ENCODE measurements at places on chromosomes 13 and 19. TPM values are rescaled to one million over a fixed set of nuclear protein-coding genes. Genes with fewer than 3 reads are reported as not detected.

GRCh38 chr13:106473154-106473553 lies 62.3 kb downstream of the EFNB2 start:
- no peak for DNase-seq

- DNase-seq, result no peak
Measured at GRCh38 chr13:33180122-33180804, 105.3 kb downstream of the STARD13 start.

DNA sequence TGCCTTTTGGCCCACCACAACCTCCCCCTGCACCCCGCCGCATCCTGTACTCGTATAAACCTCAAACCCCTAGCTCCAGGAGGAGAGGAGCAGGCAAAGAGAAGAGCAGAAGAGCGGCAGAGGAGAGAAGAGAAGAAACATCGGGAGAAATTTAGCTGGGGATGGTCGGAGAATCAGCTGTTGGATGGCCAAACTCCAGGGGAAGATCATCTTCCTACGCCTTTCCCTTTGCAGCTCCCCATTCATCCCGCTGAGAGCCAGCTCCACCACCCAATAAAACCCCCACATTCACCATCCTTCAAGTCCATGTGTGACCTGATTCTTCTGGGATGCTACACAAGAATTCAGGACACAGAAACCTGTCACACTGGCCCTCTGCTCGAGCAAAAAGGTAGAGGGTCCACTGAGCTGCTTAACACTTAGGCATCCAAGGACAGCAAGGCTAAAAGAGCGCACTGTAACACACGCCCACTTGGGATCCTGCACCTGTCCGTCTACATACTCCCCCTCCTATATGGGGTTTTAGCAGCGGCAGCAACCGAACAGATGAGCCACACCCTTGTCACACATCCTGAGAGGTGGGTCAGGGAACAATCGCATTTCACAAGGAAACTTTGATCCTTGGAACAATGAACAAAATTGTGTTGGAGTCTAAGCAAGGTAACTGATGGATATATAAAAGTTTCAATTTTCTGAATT lies 51.6 kb upstream of the MIR17HG start:
- DNase-seq, result no peak

DNA sequence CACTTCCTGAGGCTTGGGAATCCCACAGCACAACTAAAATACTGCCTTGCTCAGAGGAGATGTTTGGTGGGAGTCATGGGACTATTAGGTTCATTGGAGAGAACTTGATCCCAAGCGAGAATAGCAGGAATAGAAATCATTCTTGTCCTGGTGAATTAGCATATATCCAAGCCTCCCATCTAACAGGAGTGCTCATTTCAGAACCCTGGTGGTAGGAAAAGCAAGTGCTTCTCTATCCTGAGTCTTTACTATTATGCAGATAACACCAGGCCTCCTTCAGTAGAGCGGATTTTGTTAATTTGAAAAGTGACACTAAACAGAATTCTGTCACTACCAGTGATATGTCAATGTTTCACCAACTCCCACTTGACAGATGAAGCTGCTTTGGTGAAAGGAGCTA lies 199.5 kb downstream of the ATP8A2 start:
- DNase-seq, result no peak

DNA sequence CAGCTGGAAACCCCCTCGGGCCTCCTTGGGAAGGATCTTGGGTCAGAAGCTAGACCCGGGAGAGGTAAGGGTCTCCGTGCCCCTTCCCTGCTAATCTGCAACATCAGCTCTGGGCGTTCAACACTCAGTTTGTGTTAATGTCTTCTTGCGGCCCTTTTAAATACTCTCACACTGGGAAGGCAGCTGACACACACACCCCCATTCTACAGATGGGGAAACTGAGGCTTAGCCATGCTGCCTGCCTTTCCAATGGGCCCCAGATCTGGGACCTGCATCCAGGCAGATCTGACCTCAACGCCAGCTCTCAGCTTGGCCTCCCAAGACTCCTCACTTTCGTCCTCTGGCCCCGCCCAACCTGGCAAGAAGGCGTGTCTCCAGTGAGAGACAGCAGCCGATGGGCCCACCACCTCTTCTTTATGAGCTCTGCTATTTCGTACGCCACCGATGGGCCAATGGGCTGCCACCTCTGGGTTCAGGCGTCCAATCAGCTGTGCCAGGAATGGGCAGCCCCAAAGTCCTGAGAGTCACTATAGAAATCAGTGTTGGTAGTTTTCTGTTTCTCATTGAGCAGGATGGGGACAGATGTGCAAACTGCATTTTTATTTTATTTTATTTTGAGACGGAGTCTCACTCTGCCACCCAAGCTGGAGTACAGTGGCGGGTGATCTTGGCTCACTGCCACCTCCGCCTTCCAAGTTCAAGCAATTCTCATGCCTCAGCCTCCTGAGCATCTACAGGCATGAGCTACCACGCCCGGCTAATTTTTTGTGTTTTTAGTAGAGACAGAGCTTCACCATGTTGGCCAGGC lies 43.8 kb downstream of the DNM2 start:
- no peak for DNase-seq

ZNF44 gene
- 30.4 TPM for total RNA-seq

GRCh38 chr19:7550169-7550770 lies 14.8 kb downstream of the PNPLA6 start:
- no peak for DNase-seq

GRCh38 chr13:79481685-79482052 lies 714 bp downstream of the NDFIP2 start:
- peak; percentile 45 for DNase-seq

- no peak for DNase-seq
Measured at GRCh38 chr19:15427350-15427700, 8.5 kb upstream of the AKAP8L start.

ZNF730 gene
- total RNA-seq, result not detected

- DNase-seq, result no peak
Measured at GRCh38 chr13:95352486-95352885, 51.2 kb upstream of the ABCC4 start.

SCGB2B2 gene
- total RNA-seq, result 0.30 TPM

- DNase-seq, result no peak
Measured at GRCh38 chr19:35042056-35042730, 672 bp downstream of the HPN start.

ZNF208 gene
- total RNA-seq, result 2.9 TPM

DNA sequence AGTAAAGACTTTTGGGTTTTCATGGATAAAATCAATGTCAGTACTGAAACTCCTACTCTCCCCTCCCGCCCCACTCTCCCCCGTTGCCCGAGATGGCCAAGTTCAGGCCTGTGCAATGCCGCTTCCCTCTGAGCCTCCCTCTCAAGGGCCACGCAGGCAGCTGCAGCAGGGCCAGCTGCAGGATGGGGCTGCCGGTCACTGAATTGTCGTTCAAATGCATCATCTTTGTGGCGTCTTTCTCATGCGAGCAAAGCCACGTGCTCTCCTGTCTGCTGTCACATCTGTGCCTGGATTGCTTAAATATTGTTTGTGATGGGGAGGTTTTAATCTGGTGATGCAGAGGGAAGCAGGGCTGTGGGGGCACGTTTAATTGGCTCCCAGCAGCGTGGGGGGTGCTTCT lies 26.6 kb downstream of the SHISA2 start:
- DNase-seq, result no peak

GRCh38 chr13:24706886-24707585 lies 26.8 kb downstream of the ATP12A start:
- DNase-seq, result no peak

GRCh38 chr19:1248786-1249297 lies 459 bp downstream of the MIDN start:
- DNase-seq, result peak; percentile 88

PCSK4 gene
- total RNA-seq, result 5.2 TPM

- no peak for DNase-seq
Measured at GRCh38 chr13:46369506-46370277, 17.4 kb downstream of the RUBCNL start.

ZNF358 gene
- total RNA-seq, result 5.2 TPM

TTC9B gene
- total RNA-seq, result not detected

- DNase-seq, result no peak
Measured at GRCh38 chr13:104461049-104461448, 1394.8 kb upstream of the SLC10A2 start.

DNA sequence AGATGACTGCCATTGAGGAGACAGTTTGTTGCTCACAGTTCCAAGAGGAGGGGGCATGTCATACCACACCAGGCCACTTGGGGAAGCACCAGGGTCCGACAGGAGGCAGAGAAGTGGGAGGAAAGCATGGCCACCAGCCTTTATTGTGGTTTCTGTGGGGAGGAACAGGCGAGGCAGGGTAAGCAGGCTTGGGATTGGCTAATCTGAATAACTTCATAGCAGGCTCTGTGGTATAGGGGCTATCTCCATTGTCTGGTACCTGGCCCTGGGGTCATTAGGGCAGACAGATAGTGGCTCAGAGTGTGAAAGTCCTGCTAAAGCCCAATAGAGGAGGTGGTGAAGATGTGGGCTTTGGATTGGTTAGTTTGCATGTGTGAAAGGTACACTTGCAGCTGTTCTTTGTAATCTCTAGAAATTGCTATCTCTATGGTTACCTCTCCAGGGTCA lies 35.5 kb downstream of the CBY2 start:
- no peak for DNase-seq

ZNF580 gene
- 46.6 TPM for total RNA-seq

DNA sequence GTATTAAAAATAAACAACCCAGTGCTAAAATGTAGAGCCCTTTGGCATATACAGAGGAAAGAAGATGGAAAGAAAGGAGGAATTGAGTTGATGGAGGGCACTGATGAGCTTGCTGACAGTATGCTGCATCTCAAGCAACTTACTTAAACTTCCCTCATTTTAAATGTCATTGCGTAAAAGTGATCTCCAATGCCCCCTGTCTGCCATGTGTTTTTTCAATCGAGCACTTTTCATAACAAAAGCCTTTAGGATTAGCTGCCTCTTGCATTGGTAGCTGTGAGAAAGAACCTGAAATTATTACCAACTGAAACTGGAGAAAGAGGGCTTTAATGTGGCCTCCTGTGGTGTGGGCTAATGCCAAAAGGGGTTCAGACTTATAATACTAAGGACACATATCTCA lies 541.6 kb downstream of the SUCLA2 start:
- DNase-seq, result no peak

APLP1 gene
- not detected for total RNA-seq

TINCR gene
- total RNA-seq, result 1.6 TPM

WDR62 gene
- total RNA-seq, result 2.6 TPM

GRCh38 chr13:41284512-41285288 lies 21.3 kb upstream of the MTRF1 start:
- DNase-seq, result no peak

SLC5A5 gene
- total RNA-seq, result 1.6 TPM

GRCh38 chr13:107743526-107743925 lies 471.8 kb downstream of the LIG4 start:
- no peak for DNase-seq

- DNase-seq, result no peak
Measured at GRCh38 chr13:86710896-86711295, 911.7 kb upstream of the SLITRK6 start.

- DNase-seq, result no peak
Measured at GRCh38 chr13:57629821-57630235, 1.7 kb upstream of the PCDH17 start.

DNA sequence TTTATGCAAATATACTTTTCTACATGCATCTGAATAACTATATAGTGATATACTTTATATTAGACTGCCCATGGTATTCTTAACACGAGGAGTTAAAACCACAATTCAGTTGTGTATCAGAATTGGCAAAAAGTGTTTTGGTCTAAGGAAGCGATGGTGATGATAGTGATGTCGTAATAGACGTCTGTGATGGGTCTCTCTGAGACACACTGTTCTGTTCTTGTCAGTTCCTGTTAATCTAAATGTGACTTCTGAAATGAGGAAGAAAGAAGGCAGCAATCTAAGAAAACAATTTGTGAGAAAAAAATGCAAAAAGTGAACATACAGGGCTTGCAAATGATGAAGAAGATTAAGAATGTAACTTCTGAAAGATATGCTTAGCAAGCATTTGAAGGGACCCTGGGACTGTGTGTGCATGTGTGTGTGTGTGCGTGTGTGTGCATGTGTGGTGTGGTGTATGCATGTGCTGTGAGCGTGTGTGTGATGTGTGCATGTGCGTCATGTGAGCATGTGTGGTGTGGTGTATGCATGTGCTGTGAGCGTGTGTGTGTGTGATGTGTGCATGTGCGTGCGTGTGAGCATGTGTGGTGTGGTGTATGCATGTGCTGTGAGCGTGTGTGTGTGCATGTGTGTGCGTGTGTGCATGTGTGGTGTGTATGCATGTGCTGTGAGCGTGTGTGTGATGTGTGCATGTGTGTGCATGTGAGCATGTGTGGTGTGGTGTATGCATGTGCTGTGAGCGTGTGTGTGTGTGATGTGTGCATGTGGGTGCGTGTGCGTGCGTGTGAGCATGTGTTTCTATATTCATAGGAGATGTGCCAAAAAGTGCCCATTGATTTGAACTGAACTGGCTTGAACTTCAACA lies 131.8 kb downstream of the IRS2 start:
- peak; percentile 47 for DNase-seq

GRCh38 chr13:48908381-48909055 lies 67.2 kb upstream of the FNDC3A start:
- DNase-seq, result no peak

DNA sequence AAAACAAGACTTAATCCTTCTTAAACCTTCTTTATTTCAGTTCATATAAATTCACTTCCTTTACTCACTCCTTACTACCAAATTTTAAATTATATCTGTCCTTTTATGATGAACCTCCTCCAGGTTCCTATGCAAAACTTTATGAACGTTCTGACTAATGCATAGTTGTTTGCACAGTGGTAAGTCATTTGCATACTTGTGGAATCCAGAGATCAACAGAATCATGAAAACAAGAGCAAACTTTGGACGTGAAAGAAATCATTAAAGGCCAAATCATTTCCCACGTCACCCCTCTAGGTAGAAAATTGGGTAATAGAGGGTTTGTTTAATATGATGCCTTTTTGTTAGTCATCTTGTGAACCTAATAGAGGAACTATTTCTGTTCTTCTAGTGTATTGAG lies 32.3 kb upstream of the MYCBP2 start:
- no peak for DNase-seq

DNA sequence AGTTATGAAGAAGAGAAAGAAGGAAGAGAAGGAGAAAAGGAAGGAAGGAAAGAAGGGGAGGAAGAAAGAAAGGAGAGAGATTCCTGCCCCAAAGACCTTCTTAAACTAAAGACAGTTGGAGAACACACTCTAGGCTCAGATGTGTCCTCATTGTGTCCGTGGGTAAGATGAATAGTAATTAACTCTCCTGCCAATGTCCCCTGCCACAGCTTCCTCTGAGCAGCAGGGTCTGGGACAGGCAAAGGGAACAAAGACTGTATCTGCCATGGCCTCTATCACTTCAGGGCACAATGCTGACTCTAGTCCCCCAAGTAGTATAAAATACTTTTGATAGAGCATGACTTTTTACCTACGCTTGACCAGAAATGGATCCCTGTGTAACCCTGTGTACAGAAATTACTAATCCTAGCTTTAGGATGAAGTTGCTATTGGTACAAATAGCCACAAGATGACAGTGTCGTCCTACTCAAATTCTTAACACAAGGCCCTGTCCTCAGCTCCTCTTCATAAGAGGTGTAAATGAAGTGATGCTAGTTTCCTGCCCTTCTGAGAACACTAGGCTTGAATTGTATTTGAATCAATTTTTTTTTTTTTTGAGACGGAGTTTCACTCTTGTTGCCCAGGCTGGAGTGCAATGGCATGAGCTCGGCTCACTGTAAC lies 186.2 kb upstream of the GPR12 start:
- DNase-seq, result peak; percentile 27

- DNase-seq, result no peak
Measured at GRCh38 chr13:69904784-69905183, 202.8 kb upstream of the ATXN8OS start.

- DNase-seq, result no peak
Measured at GRCh38 chr13:81609335-81609734, 1268.4 kb upstream of the SPRY2 start.

All from CD4-positive, alpha-beta T cell (primary cell).